ENCODE measurements at places on chromosomes 5 and 9. TPM values are rescaled to one million over a fixed set of nuclear protein-coding genes. Genes with fewer than 3 reads are reported as not detected.

ANKH gene
- 14.0 TPM for total RNA-seq

NMUR2 gene
- total RNA-seq, result not detected

CDKN2A gene
- 12.8 TPM for total RNA-seq

TAF11L5 gene
- not detected for total RNA-seq

SLC6A19 gene
- not detected for total RNA-seq

ZDHHC11 gene
- total RNA-seq, result 0.67 TPM

TEX48 gene
- not detected for total RNA-seq

SPATA31A3 gene
- not detected for total RNA-seq

PDE6A gene
- total RNA-seq, result not detected

CDO1 gene
- total RNA-seq, result 0.18 TPM

KIAA0825 gene
- 1.1 TPM for total RNA-seq

IFNK gene
- 72.0 TPM for total RNA-seq

IL3 gene
- total RNA-seq, result not detected

TXNDC8 gene
- total RNA-seq, result not detected

TICAM2 gene
- total RNA-seq, result 1.2 TPM

TAF11L6 gene
- not detected for total RNA-seq

TNFAIP8 gene
- 17.1 TPM for total RNA-seq

HCN1 gene
- total RNA-seq, result not detected

GZMA gene
- not detected for total RNA-seq

STC2 gene
- total RNA-seq, result 10.2 TPM

SCGB3A1 gene
- total RNA-seq, result not detected

INSYN2B gene
- total RNA-seq, result 6.7 TPM

WNT8A gene
- not detected for total RNA-seq

Data from foreskin keratinocyte (primary cell).